ENCODE measurements at places on chromosomes 4 and X.

GRCh38 chr4:1511441-1512041 is 105.3 kb upstream of the NKX1-1 start:
- no peak for DNase-seq

DNA sequence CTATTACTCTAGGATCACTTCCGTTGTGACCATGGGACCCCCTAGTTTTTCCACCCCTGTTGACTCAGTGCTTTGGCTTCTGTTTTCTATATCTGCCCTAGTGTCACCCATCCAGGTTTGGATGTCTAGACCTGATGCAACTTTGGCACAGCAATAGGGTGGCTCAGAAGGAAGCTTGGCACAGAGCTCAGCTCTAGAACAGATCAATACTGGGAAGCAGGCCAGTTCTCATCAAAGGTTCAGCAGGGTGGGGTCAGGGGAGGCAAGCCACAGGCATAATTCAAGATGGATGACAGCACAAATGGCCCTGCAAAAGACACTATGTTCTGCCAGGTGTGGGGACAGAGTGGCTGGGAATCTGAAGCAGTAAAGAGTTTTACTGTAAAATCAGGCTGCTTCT is 74.2 kb upstream of the EGFL6 start:
- no peak for DNase-seq

GRCh38 chr4:155569960-155570515 is 96.6 kb upstream of the GUCY1A1 start:
- no peak for DNase-seq

- DNase-seq, result no peak
These were observed 918 bp upstream of the FGFRL1 start for GRCh38 chr4:1010395-1011021.

DNA sequence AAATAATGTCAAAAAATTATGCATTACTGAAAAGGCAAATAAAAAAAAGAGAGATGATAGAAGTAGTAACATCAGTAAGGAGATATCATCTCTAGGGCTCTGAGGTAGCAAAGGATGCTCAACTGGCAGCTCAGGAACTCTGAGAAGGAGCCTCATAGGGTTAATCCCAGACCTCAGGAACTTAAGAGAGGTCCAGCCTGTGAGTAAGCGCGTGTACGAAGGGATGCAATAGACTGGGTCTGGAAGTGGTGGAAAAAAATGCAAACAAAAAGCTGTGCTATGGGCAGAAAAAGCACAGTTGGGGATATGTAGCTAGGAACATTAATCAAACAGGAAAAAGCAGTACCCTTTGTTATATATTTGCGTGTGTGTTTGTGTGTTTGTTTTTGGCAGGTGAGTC is 282.0 kb downstream of the GALNTL6 start:
- no peak for DNase-seq

DNA sequence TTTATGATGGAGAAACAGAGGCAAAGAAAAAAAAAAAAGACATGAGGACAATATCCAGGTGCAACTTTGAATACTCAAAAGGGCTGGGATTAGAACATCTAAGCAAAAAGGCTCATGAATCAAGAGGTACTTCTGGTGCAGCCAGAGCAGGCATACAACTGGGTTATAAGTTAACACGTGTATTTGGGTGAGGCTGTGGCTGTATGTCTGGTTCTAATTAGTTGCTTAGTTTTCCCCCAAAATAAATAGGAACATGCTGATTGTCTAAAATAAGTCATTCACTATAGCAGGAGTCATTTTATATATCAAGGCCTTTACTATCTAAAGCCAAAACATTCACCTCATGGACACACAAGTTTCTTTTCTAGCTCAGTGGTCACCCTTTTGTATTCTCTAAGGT is 20.2 kb downstream of the NHS start:
- no peak for DNase-seq

GRCh38 chr4:172900900-172901299 is 267.7 kb upstream of the GALNT7 start:
- DNase-seq, result no peak

GRCh38 chrX:154028502-154029184 is 8.9 kb upstream of the IRAK1 start:
- DNase-seq, result no peak

DNA sequence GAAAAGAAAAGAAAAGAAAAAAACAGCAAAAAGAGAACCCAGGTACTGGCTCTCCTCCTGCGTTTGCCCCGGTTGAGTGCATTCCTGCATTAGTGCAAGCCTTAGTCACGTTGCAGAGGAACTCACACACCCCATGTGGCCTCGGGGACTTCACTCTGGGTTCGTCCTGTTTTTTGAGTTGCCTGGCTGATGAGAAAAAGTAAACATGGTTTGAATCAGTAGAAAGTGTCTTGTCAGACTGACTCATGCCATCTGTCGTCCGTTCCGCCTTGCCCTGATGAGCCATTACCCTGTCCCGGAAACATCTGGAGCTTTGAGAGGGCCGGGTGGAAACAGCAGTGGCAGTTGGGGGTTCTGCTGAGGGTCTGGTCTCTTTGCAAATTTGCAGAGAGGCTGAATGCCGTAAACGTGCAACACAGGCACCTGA is 16.3 kb downstream of the CD99 start:
- peak; percentile 50 for DNase-seq

GRCh38 chr4:86608757-86609375 is 14.8 kb downstream of the PTPN13 start:
- DNase-seq, result no peak

DNA sequence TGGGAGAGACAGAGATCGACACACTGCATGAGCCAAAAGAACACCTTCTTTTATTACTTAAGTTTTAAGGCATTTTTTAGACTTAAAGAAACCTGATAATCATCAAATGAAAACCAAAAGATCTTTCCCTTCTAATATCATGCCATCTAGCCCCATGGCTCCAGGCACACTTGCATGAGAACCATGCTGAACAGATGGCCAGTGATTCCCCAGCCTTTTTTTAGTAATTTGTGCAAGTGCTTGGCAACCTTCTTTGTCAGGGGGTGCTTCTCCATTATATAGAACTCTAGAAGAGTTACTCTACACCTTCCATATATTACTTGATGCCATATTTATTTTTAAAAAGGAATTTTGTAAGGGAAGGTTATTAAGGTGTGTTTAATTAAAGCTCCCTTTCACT is 182.2 kb upstream of the TEX13C start:
- DNase-seq, result no peak

DNA sequence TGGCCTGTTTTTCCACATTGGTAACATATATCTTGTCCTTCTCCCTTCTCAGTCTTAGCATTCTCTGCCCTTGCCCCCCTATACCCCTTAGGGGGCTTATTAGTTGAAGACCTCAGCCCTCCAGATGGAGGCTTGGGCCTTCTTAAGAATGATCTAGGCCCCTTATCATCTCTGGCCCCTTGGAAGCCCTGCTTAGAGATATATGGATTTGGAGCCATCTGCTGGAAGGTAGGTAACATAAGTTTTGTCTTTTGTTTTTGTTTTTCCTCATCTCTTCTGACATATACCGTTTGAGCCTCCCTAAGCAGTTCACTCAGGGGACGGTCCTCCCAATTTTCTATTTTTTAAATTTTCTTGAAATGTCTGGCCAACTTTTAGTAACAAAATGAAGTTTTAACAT is 48.3 kb upstream of the NAP1L2 start:
- DNase-seq, result no peak

DNA sequence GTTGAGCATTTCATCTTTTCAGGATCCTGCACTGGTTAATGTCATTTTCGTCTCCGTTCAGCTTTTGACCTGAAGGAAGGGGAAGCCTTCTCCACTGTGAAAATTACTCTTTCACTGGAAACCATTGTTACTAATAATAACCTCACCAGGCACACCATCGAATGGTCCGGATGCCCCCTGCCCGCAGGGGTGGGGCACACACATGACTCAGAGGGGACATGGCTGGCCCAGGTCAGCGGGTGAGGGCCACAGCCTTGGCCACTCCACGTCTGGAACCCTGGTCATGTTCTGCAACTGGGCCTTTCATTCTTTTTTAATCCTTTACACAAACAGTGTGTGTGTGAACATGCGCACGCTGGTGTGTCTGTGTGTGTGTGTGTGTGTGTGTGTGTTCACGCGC is 191.8 kb downstream of the BCOR start:
- DNase-seq, result no peak

GRCh38 chrX:148572337-148572736 is 71.9 kb downstream of the AFF2 start:
- DNase-seq, result no peak

GRCh38 chr4:149572716-149573115 is 242.9 kb downstream of the IQCM start:
- DNase-seq, result no peak

GRCh38 chr4:6811165-6811564 is 28.6 kb downstream of the KIAA0232 start:
- no peak for DNase-seq

DNA sequence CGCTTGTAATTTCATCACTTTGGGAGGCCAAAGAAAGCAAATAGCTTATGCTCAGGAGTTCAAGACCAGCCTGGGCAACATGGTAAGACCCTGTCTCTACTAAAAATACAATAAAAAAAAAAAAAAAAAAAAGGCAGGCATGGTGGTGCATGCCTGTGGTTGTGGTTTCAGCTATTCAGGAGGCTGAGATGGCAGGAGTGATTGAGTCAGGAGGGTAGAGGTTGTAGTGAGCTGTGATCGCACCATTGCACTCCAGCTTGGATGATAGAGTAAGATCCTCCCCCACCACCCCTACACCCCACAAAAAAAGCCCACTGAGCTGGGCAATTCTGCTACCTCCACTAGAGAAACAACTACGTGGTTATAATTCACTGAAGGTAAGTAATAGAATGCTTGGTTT is 118.8 kb upstream of the PCDH18 start:
- DNase-seq, result no peak

DNA sequence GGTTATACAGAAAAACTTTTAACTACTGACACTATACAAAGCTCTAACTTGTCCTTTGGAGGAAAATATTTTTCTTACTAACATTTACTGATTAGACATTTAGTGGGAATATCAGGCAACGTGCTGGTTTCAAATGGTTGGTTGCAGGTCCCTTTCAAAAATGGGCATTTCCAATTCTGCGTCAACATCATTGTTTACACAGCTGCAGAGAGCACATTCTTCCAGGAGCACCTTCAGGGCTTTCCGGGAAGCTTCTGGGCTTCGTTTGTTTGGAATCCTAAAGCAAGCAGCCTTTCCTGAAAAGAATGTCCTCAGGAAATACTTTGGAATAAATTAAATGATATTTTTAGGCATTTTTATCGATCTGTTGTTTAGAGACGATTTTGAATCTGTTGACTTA is 289.7 kb downstream of the TRIML1 start:
- no peak for DNase-seq

DNA sequence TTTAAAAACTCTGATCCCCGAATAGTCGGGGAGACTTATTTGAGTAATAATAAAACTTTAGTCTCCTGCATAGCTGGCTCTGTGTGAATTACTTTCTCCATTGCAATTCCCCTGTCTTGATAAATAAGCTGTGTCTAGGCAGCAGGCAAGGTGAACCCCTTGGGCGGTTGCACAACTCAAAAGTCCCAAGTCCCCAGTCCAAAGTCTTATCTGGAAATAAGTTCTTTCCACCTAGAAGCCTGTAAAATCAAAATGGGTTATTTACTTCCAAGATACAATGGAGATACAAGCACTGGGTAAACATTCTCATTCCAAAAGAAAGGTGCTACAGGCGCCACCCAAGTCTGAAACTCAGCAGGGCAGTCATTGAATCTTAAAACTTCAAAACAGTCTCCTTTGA is 10.1 kb upstream of the PNMA5 start:
- DNase-seq, result no peak

DNA sequence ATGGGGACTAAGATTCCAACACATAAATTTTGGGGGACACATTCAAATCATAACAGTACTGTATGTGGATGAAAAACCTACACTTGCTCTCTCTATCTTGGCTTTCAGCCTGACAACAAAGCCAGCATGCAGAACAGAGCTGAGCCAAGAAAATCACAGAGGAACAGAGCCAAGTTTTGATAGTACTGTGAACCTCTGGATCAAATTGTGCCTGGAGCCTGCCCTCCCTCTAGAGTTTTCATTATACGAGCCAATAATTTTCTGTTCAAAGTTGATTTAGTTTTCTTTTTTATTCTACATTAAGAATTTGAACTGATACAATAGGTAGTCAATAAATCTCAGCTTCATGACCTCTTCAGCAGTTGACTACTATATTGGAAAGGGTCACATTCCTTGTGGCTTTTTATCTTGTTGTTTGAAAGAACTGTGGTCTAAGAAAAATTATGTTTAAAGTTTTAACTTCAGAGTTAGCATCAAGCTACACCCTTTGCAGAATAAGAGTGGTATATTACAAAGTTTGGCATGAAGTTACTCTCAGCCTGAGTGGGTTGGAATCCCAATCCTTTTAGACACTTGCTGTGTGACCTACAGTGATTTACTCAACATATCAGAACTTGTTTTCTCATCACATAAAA is 31.1 kb downstream of the GRID2 start:
- no peak for DNase-seq

Data from activated CD8-positive, alpha-beta memory T cell treated with anti-CD3 and anti-CD28 coated beads for 4 hours (primary cell).